Neural progenitor cell (in vitro differentiated cells): ENCODE measurements at places on chromosomes 2 and 18.

DNA sequence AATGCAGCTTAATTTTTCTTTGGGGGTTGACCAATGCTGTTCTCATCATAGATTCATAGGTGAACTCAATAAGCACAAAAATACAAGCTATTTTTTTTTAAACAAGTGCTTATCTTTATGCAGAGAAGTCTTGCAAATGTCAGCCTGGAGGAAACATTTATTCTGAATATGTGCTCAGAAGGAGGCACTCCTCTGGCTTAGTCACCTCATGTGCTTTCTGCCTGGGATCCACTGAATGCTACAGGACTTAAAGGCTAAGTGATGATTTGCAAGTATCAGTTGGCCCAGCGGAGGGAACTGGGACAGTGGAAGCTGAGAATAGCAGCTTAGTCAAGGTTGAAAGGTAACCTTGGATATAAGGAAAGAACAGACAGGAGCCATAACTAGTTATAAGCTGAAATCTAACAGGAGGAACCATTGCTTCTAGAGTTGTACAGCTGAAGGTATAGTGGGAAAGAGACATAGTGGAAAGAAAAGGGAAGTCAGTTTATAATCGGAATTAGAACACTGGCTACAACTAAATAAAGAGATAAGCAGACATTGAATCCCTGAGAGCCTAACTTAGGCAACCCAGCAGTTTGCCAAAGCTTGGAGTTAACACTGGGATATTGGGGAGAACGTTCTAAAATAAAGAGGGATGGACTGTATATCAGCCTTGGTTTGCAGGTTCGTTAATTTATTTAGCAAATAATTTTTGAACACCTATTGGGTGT, 488.7 kb downstream of the SUCLG1 start:
- no peak for DNase-seq

DNA sequence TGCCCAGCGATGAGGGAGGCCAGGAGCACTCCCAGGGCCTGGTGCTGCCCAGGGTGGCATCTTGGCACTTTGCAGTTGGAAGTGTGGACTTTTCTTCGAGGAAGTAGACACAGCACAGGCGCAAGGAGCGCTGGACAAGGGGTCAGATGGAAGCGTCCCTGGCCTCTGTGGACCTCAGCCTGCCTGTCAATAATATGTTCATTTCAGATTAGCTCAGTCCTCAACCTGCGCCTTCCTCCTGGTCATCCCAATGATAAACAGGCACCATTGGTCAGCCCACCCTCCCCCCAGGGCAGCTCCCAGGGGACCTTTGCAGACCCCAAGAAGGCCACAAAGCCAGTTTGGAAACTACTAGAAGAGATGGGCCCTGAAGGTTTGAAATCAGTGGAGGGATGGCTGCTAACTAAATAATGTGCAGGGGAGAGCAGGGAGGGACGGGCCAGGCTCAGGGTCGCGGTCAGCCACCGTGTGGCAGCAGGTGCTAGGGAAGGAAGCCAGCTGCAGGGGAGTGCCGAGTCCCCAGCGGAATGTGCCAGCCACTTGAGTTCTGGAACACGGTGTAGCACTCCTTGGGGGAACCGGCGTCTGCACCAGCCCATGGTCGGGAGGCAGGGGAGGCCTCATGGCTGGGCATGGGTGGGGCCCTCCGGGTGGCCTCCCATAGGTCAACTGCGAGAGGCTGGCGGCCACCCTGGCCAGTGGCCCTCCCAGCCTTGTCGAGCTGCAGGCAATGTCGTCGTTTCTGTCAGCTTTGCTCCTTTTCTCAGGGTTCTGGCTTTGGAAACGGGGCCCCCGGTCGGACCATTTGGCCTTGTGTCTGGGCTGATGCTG, 59.9 kb downstream of the ADI1 start:
- peak; percentile 31 for DNase-seq

DNA sequence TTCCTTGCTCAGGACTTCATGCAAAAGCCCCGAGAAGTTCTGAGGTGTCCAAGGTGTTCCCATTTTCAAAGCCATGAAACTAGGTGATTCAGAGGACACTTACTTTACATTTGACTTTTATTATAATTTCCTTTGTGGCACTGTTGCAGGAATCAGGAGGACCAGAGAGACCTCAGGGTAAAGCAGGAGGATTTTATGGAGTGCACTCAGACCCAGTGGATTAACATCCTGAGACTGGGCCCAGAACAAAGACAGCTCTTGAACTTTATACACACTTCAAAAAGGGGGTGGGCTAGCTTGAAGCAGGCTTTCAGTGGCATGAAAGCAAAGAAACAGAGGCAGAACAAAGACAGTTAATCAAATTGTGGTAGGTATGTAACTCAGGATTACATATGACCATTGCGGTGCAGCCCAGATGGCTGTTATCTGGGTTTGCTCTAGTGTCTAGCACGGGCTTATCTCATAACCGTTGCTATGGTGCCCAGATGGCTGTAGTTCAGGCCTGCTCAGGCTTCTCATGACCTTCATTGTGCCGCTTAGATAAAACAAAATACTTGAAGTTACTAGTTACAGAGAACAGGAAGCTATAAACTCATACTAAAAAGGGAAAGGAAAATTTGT, 39.4 kb downstream of the TMEM182 start:
- DNase-seq, result peak; percentile 15

GRCh38 chr2:143422681-143423080, 293.5 kb downstream of the ARHGAP15 start:
- no peak for DNase-seq

DNA sequence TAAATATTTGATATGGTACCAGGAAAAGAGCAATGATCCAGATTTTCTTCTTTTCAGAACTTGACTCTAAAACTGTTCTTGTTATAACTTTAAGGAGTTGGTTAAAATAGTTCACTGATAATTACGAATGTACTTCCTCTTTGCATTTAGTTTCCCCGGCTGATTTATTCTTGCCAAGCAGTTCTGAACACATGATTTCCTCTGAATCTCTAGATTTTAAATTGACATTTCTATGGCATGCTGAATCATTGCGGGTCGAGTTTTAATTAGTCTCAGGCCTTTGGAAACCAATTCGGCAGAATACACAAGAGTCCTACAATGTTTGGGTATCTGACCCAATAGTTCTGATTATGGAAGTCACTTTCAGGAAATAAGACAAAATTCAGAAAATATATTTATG, 37.3 kb upstream of the DNAH7 start:
- no peak for DNase-seq

- DNase-seq, result no peak
Measured at GRCh38 chr2:63432373-63432772, 155.9 kb downstream of the WDPCP start.

GRCh38 chr2:234940527-234940926, 11.3 kb upstream of the SH3BP4 start:
- DNase-seq, result no peak

DNA sequence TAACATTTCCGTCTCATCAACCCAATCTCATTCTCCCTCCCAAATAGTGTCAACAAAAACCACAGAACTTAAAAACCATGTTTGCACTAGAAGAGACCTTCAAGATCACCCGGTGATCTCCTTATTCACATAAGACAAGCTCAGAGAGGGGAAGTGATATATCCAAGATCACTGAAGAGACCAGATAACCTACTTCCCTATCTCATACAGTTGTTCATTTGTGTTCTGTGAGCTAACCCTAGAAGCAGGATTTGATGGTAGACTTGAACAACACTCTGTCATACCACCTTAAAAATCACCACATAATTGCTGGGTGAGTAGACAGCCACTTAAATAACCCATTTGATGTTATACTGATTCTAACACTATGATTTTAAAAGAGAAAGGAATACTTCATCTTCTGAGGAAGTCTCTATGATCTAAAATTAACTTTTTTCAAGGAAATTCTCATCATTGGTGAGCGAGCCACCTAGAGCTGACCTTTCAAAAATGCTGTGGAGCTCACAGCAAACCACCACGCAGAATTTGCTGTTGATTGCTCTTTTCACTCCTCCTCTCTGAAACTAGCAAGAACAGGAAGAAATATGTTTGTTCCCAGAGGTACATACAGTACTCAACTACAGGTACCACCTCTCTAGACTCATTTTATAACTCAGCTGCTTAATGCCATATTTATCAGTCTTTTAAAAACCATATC, 15.1 kb downstream of the AAK1 start:
- DNase-seq, result no peak

DNA sequence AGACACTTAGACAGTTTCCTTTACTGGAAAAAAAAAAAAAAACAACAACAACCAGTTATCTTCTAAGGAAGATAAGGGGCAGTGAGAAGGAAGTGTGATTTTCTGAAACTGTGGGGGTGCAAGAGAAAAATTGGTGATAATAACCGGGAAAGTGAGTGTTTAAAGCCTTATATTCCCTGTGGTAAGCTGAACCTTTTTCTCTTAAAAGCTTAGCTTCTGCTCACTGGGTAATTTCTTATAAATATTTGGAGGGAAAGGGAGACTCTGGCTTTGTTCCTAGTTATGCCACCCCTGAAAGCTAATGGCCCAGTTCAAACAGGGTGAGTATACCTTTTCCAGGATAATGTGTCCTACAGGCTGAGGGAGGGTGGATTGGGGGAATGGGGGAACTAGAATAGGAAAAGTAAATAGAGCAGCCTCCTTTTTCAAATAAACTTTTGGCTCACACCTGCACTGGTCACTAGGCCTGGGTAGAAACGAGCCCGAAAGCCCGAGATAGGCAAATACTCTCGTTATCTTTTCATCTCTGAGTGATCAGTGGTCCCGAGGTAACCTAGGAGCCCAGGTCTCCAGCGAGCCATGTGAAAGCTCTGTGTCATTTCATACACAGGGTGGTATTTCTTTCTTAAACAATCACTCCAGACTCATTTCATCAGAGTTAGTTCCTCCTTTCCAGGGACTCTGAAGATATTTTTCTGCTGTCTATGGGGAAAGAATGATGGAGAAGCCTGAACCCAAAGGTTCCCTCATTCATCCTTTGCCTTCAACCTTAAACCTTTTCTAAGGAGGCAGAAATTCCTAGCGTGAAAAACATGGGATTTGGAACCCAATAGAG, 15.5 kb upstream of the SRBD1 start:
- DNase-seq, result no peak

GRCh38 chr2:66439812-66440542, 5.1 kb downstream of the MEIS1 start:
- peak; percentile 39 for DNase-seq

DNA sequence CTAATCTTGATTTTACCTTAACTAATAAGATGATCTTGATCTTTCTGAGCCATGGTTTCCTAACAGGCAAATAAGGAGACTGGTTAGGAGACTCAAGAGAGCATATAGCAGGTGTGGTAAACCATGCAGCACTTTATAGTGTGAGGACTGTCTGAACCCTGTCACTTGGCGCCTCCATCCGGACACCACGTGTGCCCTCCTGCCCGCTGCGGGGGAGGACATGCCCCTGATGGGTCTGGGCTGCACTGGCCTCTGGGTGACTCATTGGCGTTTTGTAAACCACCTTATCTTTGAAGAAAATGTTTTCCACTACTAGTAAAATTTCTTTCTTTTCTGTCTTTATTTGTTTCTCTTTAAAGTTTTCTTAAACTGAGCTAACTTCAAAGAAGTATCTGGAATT, 131.1 kb downstream of the FMNL2 start:
- DNase-seq, result no peak

DNA sequence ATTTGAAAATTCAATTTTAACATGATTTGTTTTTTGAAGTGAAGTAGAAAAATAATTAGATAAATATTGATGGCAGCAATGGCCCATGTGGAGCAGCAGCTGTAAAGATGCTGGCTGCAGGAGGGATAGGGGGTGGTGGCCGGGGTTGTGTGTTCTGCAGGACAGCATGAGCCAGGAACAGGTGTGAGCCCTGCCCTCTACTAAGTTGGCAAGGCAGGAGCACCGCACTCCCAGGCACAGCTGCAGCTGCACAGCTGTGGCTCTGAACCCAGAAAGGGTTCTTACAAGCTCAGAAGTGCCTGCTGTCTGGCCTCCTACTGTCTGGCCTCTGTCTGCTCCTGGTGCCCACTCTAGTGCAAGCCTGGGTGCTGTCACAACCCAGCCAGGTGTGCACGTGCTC, 10.0 kb upstream of the DUSP19 start:
- no peak for DNase-seq

GRCh38 chr2:126881591-126881990, 17.1 kb upstream of the TEX51 start:
- no peak for DNase-seq

- no peak for DNase-seq
Measured at GRCh38 chr2:129797489-129798300, 181.8 kb upstream of the RAB6C start.

DNA sequence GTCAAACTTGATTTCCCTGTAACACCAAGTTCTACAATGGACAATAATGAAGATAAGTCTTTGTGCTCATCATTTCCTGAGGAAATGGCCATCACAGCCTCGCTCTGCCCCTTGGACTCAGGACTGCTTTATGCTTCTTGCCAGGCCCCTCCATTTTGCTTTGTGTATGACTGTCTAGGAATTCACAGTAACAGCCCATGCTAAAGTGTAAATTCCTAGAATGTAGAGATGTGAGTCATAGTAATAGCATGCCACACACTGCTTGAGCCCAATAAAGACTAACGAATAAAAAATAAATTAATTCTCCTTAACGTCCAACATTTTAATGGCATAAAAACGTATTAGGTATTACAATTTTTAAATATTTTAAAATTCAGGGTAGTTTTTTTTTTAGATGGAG, 226.5 kb downstream of the PID1 start:
- no peak for DNase-seq

DNA sequence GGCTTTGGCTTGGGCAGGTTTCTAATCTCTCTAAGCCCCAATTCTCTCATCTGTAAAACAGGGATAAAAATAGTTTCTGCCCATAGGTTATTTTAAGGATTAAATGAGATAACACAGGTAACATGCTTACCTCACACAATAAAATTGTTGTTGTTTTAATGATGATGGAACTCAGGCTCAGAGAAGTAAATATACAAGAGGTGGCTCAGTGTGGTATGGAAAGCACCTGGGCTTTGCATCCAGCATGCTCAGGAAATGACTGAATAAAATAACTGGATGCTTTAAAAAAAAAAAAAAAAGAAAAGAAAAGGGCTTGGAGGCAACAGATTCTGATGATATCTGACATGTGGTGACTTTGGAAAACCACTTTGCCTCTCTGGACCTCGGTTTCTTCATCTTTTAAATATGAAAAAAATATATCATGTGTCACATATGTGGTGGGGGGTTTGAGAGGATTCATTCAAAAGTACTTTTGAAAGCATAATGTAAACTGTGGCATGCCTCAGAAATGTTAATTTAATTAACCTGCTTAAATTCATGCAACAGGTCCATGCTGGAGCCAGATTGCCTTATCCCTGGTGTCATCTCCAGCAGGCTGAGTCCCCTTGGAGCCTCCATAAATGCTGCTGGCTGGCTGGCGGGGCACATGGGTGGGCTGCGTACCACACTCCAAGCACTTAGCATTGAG, 112.8 kb upstream of the CDC42EP3 start:
- DNase-seq, result no peak
